A549 treated with CORT108297 at 1 μM for 4 hours (cell line): ENCODE measurements at places on chromosomes 12 and 14. TPM values are rescaled to one million over a fixed set of nuclear protein-coding genes. Genes with fewer than 3 reads are reported as not detected.

Gene C12orf56
- 0.03 to 0.15 TPM (median 0.04 TPM) in 4 of 5 replicates, not detected in the other for total RNA-seq

Gene TEDC1
- 27.2 to 52.6 TPM (median 49.1 TPM) in 5 replicates for total RNA-seq

Gene CCDC197
- total RNA-seq: not detected in 5 replicates

Gene TAS2R19
- total RNA-seq: 0.18 TPM in 1 of 5 replicates, not detected in the others

Gene ADSS1
- total RNA-seq: 5.6 to 8.9 TPM (median 6.6 TPM) in 5 replicates
